T1000 (cell line): ENCODE measurements at places on chromosomes 7 and 10.

- DNase-seq: no peak
These were observed 280.0 kb upstream of the GNAI1 start for GRCh38 chr7:79854621-79855020.

DNA sequence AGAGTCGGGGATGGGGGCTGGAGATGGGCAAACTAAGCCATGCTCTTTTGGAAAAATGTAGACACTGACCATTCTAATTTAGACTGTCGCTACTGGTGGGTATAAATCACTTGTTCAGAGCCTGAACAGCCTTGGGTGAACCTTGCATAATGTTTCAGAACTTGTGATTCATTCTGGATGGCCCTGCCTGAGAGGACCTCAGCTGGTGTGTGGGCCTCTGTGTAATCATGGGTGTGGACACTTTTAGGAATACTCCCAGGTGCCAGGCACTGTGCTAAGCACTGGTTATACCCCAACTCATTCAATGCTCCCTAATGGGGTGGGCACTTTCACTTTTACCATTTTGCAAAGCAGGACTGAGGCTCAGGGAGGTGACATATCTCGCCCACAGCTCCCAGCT lies 26.8 kb upstream of the TM9SF3 start:
- no peak for DNase-seq

- no peak for DNase-seq
These were observed 31.1 kb downstream of the SEMA3E start for GRCh38 chr7:83617858-83618257.

GRCh38 chr7:36802459-36803135 lies 78.3 kb upstream of the AOAH start:
- no peak for DNase-seq

DNA sequence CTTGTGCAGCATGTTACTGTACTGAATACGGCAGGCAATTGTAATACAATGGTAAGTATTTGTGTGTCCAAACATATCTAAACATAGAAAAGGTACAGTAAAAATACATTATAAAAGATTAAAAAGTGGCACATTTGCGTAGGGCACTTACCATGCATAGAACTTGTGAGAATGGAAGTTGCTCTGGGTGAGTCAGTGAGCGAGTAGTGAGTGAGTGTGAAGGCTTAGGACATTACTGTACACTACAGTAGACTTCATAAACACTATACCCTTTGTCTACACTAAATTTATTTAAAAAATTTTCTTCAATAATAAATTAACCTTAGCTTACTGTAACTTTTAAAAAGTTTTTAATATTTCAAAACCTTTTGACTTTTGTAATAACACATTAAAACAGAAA lies 37.5 kb downstream of the BPGM start:
- DNase-seq: no peak

- DNase-seq: no peak
These were observed 10.5 kb upstream of the SRPK2 start for GRCh38 chr7:105399043-105399725.

GRCh38 chr10:97777143-97777542 lies 5.3 kb upstream of the SFRP5 start:
- DNase-seq: no peak

- DNase-seq: no peak
These were observed 9.5 kb upstream of the SMARCD3 start for GRCh38 chr7:151257990-151258389.
